ENCODE measurements at places on chromosomes 3 and 15.

DNA sequence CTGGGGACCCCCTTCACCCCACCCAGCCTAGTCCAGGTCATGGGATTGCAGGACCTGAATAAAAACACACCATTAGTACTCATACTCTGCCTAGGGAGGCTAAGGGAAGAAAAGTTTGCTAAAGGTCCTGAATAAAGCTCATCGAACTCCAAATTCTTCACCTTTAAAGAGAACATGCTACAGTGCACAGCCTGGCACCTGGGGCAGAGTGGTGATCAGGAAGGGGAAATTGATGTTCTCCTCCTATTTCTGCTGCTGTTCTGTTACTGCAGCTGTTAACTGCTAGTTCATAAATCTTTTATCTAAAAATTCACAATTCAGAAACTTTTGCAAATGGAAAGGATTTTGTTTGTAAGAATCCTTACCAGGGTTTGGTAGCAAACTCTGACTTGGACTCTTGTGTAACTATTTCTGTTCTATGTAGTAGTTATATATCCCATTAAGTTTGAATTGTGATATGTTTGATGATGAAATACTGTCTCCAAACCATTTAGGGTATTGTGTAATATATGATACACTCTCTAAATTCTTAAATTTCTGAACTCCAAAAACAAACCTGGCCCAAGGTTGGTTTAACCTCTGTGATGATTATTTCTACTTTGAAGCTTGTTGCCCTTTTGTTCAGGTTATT lies 27.9 kb downstream of the MCTP2 start:
- peak; percentile 32 for DNase-seq

DNA sequence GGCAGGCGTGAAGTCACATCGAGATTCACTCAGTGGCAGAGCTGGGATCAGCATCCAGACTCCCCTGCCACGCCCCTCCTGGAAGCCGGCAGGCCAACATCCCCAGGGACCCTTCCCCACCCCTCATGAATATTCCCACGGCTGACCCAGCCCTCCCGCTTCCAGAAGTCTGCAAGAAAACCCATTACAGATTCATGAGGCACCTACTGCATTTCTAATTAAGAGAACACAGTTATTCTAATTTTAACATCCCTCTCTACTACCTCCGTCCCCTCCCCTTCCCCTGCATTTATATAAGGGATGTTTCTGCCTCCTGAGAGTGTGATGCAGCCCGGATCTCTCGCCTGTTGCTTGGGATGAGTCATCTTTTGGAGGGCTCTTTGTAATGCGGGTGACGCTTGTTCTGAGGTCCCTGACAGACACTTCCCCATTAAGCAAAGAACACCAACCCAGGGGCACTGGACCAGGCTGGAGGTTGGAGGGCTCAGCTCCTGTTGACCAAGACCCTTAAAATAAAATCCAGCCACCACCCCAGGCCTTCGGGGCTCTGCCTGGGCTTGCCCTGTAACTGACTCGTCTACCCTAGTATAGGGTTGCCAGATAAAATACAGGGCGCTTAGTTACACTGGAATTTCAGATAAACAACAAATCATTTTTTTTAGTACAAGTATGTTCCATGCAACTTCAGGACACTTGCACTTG lies 118.7 kb downstream of the NUP210 start:
- DNase-seq: peak; percentile 86

- no peak for DNase-seq
These were observed 641.1 kb upstream of the NAALADL2 start for GRCh38 chr3:174218016-174218415.

GRCh38 chr3:39990532-39990931 lies 181.1 kb downstream of the MYRIP start:
- DNase-seq: peak; percentile 75

- DNase-seq: peak; percentile 77
These were observed 2.9 kb downstream of the GNAT1 start for GRCh38 chr3:50194128-50194902.

- DNase-seq: no peak
These were observed 46.8 kb upstream of the RORA start for GRCh38 chr15:61275901-61276300.

- DNase-seq: no peak
These were observed 15.6 kb upstream of the CERS3 start for GRCh38 chr15:100544338-100544841.

GRCh38 chr3:190848870-190849269 lies 13.6 kb downstream of the GMNC start:
- no peak for DNase-seq

GRCh38 chr15:25852661-25853524 lies 10.2 kb downstream of the ATP10A start:
- peak; percentile 34 for DNase-seq

GRCh38 chr3:184181596-184181995 lies 4.4 kb upstream of the ABCF3 start:
- DNase-seq: no peak

GRCh38 chr3:16101295-16102186 lies 72.9 kb upstream of the GALNT15 start:
- no peak for DNase-seq

DNA sequence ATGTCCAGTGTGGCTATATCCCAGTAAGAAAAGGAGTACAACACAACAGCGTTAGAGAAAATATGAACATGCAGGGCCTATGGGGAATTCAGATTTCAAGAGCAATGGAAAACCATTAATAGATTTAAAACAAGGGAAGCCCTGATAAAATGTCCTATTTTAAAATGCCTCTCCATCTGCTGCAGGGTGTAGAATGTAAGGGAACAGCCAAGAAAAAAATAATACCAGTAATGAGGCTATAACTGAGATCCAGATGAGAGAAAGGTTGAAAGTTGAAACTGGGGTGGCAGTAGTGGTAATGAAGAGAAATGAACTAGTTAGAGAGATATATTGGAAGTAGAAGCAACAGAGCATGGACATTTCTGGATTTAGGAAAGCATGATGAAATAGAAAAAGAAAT lies 226.1 kb downstream of the KCNMB2 start:
- DNase-seq: no peak

- no peak for DNase-seq
These were observed 47.1 kb upstream of the MECOM start for GRCh38 chr3:169710619-169711018.

DNA sequence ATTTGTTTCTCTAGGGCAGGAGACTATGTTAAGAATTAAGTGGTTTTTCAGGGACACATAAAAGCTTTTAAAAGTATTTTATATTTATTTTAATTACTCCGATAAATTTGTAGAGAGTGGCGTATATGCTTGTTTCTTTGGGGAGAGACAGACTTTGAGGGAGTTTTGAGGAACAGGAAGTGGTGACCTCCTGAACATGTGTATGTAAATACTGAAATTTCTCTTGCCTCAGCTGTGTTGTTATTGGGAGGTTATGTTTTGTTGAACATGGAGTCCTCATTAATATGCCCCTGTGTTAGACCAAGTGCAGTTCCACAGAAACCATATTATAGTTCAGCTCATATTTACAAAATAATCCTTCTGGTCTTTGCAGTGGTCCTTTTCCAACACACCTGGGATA lies 41.8 kb upstream of the UTS2B start:
- DNase-seq: peak; percentile 2

DNA sequence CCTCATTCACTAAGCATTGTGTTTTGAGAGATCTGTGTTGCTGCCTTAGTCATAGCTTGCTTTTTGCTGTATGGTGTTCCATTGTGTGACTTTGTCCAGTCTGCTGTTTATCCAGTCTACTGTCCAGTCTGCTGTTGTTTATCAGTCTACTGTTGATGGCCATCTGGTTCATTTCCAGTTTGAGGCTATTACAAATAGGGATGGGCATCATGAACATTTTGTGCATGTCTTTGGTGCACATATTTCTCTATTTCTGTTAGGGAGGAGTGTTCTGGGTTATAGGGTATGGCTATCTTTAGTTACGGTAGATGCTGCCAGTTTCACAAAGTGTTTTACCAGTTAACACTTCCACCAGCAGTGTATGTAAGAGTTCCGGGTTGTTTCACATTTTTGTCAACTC lies 22.2 kb upstream of the CLEC3B start:
- no peak for DNase-seq

DNA sequence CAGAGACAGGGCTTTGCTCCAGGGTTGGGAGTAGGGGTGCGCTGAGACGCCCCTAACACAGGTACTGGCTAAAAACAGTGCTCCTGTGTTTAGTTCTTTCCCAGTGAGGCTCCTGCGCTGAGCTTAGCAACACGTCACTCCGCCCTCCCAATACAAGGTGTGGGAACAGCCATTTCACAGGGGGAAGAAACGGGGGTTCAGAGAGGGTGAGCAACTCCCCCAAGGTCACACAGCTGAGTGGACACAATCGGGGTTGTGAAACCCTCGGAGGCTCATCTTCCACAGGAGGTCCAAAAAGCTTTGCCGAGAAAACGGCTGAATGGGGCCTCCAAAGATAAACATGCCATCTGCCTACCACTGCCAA lies 628 bp downstream of the PRRT3 start:
- DNase-seq: no peak

DNA sequence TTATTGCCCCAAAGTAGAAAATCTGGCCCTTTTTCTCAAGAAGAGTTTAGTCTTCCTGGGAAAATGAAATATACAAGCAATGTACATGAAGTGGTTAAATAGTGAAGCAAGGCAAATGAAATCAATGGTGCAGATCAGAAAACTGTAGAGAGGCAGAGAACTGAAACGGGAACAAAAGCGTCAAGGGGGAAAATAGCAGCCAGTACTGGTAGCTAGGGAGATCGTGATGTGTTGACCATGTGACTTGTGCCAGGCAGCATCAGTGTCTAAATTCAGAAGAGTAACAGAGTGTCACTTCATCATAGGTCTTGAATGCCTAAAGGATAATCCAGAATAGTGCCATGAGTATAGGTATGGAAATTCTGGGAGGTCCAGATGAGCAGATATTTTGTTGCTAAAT lies 163.1 kb downstream of the CHL1 start:
- no peak for DNase-seq

GRCh38 chr15:67241132-67241855 lies 13.2 kb downstream of the AAGAB start:
- DNase-seq: no peak

DNA sequence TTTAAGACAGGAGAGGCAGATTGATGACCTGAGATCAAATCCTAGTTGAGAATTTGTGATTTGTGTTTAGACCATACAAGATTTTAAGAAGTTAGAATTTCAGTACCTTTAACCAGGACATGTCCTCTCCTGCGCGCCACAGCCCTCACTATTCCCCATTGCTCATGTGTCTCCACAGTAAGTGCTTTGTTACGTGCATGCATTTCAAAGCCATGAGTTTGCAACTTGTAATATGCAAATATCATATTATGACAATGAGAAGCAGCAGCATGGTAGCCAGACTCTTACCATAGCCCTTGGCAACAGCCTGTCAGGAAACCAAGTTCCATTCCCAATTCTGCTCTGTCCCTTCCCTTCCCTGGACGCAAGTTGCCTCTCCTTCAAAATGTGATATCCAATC lies 73.3 kb upstream of the ATP13A5 start:
- DNase-seq: no peak

- DNase-seq: no peak
These were observed 5.8 kb downstream of the GUCA1C start for GRCh38 chr3:108947855-108948254.

GRCh38 chr3:168598250-168598649 lies 502.5 kb upstream of the GOLIM4 start:
- DNase-seq: no peak

GRCh38 chr3:127041264-127041820 lies 58.4 kb downstream of the PLXNA1 start:
- DNase-seq: no peak

DNA sequence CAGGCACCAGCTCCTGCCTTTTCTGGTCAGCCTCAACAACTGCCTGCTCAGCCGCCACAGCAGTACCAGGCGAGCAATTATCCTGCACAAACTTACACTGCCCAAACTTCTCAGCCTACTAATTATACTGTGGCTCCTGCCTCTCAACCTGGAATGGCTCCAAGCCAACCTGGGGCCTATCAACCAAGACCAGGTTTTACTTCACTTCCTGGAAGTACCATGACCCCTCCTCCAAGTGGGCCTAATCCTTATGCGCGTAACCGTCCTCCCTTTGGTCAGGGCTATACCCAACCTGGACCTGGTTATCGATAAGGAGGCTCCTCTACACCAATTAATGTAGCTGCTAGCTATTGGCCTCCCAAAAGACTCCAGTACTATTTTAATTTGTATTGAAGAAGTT lies 38.9 kb downstream of the TFG start:
- DNase-seq: no peak

DNA sequence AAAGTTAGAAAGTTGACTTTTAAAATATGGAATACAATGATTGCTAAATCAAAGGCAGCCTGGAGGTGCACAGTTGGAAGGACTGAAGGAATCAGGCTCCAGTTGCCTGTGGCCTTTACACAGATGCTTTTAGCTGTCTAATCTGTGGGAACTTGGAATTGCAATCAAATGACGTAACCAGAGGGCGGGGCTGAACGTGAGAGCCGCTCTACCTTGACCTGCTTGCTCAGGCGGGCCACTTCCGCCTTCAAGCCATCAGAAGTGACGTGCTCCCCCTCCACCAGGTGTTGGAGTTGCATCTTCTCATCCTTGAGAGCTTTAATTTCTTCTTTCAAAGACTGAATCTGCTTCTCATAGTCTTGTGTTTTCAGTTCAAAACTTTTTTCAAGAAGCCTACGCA lies 37.7 kb upstream of the GNB5 start:
- no peak for DNase-seq

GRCh38 chr3:171428321-171428787 lies 31.9 kb downstream of the TNIK start:
- DNase-seq: peak; percentile 51

DNA sequence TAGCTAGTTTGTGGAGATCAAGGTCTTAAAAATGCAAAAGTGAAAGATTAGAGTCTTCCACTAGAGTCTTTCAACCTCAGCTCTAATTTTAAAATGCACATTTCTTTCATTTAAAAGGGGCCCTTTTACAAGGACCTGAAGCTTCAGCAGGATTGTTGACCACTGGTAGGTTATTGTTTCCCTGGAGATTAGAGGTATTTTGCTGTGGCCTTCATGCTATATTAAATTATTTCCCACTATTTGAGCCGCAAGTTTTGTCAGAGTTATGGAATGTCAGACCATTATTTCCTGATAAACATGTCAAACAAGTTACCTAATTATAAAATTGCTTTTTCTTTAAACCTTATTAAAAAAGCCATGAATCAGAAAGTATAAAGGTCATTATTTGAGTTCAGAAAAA lies 103.1 kb upstream of the CCNL1 start:
- no peak for DNase-seq

All from suppressor macrophage (primary cell).